ENCODE measurements at places on chromosomes 4 and X.

DNA sequence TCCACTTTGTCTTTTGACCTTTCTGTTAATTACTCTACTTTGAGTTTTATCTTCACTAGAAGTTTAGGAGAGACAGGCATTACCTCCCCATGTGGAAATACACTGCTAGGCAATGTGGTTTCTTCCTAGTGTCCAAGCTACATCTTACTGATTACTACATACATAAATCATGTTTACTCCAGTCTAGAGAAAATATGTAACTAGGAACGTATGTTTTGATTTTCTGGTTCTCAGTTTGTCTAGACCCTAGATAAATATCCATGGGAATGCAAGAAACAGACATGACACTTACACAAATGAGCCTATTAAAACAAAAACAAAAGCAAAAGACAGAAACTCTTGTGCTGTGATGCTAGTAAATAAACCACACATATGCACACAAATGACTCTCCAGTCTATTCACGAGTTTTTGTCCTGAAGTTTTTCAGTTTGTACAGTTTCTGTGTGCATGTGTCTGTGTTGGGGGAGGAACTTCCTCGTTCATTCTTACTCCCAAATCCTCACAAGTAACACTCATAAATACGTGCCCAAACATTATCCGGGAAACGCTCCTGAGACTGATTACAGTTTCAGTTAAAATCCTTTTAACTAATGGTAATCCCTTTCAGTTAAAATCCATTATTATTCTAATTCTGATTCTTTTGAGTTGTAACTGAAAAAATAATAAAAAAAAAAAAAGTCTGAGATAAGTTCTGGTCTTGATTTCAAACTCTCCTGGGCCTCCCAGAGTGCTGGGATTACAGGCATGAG, 283.5 kb upstream of the FTHL17 start:
- H3K36me3 ChIP-seq: no peaks in the 10 kb centered on the region
- no peaks in the 10 kb centered on the region for H3K27me3 ChIP-seq
- no peak overlapping the region for H3K27ac ChIP-seq
- no peak for DNase-seq
- no peaks in the 10 kb centered on the region for H3K4me1 ChIP-seq

- H3K36me3 ChIP-seq: peaks cover 30% of the 10 kb centered on the region
- H3K27me3 ChIP-seq: no peaks in the 10 kb centered on the region
- H3K4me3 ChIP-seq: peak overlapping the region; percentile 54
- peaks cover 73% of the 10 kb centered on the region for H3K4me1 ChIP-seq
These were observed 29.6 kb upstream of the CHRNA9 start for GRCh38 chr4:40305328-40306170.

DNA sequence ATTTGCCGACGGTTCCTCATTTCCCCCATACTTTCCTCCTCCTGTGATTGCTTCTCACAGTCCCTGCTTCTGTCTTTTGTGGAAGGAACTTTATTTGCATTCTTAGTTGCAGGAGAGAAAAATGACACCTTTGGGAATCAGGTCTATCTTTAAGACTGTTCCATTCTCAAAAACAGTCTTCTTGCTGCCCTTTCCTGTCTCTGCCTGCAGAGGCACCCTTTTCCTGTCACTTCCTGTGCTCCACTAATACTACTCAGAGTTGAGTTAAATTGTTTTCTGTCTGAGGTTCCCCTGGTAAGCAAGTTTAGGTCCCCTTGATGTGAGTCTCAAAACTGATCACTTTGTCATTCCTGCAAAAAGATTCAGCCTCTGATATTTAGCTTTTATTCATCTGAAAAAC, 208.8 kb upstream of the CLNK start:
- no peaks in the 10 kb centered on the region for H3K4me1 ChIP-seq
- no peaks in the 10 kb centered on the region for H3K36me3 ChIP-seq
- no peak overlapping the region for H3K4me3 ChIP-seq
- H3K27ac ChIP-seq: no peak overlapping the region
- no peak for DNase-seq

DNA sequence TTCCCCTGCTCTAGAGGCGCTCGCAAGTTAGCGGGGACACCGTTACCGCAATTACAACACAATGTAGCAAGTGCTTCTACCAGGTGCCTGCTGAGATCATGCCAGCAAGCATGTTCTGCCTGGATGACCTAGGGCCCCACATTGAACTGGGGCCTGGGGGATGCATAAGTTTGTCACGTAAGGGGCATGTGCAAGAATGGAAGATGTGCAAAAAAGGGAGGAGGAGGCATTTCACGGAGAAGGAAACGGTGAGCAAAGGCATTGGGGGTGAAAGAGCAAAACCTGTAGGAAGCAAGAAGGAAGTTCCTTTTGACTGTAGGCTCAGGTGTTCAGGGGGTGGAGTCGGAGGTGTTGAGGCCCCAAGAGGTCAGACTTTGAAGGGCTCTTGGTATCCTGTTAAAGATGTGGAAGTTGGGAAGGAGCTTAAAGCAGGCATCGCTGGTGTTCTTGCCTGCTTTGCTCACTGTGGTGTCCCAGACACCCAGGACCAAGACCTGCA, 602 bp upstream of the SCARB2 start:
- DNase-seq: no peak
- peak overlapping the region; percentile 60 for H3K27ac ChIP-seq
- peaks cover 12% of the 10 kb centered on the region for H3K36me3 ChIP-seq
- H3K4me3 ChIP-seq: peak overlapping the region; percentile 77
- H3K4me1 ChIP-seq: peaks cover 48% of the 10 kb centered on the region

DNA sequence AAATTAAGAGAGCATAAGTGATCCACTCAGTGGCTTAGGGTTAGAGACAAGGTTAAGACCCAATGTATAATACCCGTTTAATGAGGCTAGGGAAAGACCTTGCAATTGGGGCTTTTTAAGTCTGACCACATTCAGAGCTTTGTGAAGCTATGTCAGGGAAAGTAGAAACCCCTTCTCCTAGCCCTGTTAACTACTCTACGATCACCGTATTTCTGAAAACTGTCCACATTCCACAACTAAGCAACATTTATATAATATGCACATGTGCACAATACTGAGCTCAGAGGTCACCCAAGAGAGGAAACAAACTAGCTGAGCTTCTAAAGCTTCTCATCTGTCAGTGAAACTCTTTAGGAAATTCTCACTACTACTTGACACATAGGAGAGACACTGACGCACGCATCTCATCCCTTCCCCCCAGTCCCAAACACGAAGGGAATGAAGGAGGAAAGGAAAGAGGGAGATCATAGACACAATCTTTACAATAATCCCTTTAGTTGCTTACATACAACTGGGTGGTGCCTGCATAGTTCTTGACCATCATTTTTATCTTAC, 56.2 kb downstream of the METTL14 start:
- no peak overlapping the region for H3K4me3 ChIP-seq
- DNase-seq: no peak
- H3K27me3 ChIP-seq: no peaks in the 10 kb centered on the region

- H3K36me3 ChIP-seq: no peaks in the 10 kb centered on the region
- H3K4me3 ChIP-seq: no peak overlapping the region
- H3K4me1 ChIP-seq: no peaks in the 10 kb centered on the region
- H3K27me3 ChIP-seq: no peaks in the 10 kb centered on the region
These were observed 119.7 kb downstream of the TEX13C start for GRCh38 chrX:125439194-125439849.

DNA sequence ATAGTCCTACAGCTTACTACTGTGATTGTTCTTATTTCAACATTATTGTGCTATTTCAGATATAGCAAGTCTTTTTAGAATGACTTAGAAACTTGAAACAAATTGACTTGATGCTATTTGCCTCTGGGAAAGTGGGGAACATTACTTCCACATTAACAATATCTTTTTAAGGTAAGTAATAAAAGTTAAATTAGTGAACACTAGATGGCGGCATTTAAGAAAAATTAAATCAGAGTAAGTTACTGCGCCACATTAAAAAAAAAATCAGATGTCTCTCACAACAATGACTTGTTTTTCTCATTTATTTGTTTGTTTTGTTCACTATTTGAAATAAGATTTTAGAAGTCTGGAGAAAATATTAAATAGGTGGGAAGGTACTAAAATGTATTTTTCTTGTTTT, 1026.9 kb upstream of the SLIT2 start:
- no peak for DNase-seq
- no peak overlapping the region for H3K27ac ChIP-seq

- H3K4me3 ChIP-seq: no peak overlapping the region
- no peak for DNase-seq
These were observed 96.9 kb upstream of the MID1IP1 start for GRCh38 chrX:38704146-38704882.

DNA sequence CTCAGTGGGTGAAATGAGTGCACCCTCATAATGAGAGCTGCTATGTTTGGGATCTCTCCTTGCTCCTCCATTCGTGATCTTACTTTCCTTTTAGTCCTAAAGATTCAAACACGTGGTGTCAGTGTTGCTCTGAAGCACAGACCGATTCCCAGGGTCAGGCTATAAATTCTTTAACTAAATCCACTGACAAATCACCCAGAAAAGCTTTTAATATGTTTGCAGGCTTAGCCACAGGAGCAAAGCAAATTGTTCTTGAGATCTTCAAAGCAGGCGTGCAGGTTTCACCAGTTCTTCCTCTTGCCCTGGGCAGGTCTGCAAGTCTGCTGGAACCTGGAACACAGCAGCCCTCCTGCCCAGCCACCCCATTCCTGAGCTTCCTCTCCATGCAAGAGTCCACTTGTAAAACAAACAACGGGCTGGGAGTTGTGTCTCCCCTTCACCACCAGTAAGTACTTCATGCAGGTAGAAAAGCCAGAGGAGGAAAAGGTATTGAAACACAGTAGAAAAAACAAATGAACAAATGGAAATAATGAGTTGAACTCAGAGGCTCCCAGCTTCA, 70.1 kb upstream of the ENPP6 start:
- no peak for DNase-seq
- no peak overlapping the region for H3K27ac ChIP-seq
- H3K4me1 ChIP-seq: peaks cover 17% of the 10 kb centered on the region
- no peak overlapping the region for H3K4me3 ChIP-seq
- H3K27me3 ChIP-seq: no peaks in the 10 kb centered on the region

GRCh38 chr4:10593130-10593529, 91.4 kb downstream of the CLNK start:
- H3K4me1 ChIP-seq: peaks cover 18% of the 10 kb centered on the region
- H3K27me3 ChIP-seq: no peaks in the 10 kb centered on the region
- DNase-seq: no peak
- H3K36me3 ChIP-seq: no peaks in the 10 kb centered on the region

- H3K36me3 ChIP-seq: no peaks in the 10 kb centered on the region
- H3K27ac ChIP-seq: no peak overlapping the region
- H3K27me3 ChIP-seq: peaks cover 32% of the 10 kb centered on the region
- H3K4me3 ChIP-seq: no peak overlapping the region
- no peak for DNase-seq
These were observed 100.9 kb upstream of the IGFBP7 start for GRCh38 chr4:57211131-57211530.

DNA sequence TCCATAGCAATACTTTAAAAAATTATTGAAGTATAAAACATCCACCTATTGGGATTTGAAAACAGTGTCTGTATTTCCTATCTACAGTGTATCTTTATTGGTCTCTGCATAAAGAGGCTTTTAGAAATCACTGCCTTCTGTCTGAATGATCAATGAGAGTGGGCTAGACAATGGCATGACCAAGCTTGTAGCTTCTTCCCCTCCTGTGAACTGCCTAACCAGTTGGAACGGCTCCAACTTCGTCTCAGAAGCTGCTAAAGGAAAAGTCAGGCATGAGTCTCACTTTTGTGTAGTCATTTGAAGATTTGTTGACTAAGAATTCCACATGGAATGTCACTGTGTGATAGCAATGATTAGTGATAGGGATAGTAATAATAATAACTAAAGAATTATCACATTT, 64.2 kb downstream of the INTS12 start:
- no peak overlapping the region for H3K27ac ChIP-seq
- H3K36me3 ChIP-seq: no peaks in the 10 kb centered on the region
- H3K4me3 ChIP-seq: no peak overlapping the region

GRCh38 chr4:37542706-37543105, 143.5 kb downstream of the RELL1 start:
- no peak overlapping the region for H3K27ac ChIP-seq
- DNase-seq: no peak
- no peaks in the 10 kb centered on the region for H3K36me3 ChIP-seq
- H3K4me3 ChIP-seq: no peak overlapping the region
- no peaks in the 10 kb centered on the region for H3K4me1 ChIP-seq
- peaks cover 21% of the 10 kb centered on the region for H3K27me3 ChIP-seq

DNA sequence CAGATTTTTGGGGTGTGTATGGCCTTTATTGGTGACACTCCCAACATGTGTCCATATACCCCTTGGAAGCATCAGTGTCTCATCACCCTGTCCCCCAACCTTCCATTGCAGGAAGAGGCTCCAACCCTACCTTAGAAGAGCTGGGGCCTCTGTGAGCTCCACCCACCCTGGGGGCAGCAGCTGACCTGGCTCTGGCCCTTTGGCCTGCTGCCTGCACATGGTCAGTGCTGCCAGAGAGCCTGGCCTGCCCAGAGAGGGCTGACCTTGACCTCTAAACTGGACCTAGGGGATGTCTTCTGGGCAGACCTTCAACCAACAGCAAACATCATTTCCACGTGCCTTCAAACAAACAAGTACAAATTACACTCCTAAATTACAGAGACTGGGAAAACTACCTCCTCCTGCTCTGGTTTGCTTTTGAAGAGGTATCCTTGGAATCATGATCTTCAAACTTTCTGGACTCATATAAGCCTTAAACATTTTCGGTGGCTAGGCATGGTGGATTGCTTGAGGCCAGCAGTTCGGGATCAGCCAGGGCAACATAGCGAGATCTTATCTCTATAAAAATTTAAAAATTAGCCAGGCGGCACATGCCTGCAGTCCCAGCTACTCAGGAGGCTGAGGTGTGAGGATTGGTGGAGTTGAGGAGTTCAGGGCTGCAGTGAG, 27.3 kb upstream of the KIAA0232 start:
- no peak for DNase-seq
- H3K27me3 ChIP-seq: no peaks in the 10 kb centered on the region
- no peaks in the 10 kb centered on the region for H3K36me3 ChIP-seq
- no peak overlapping the region for H3K27ac ChIP-seq

GRCh38 chrX:74419864-74420195, 1.5 kb upstream of the SLC16A2 start:
- peaks cover 16% of the 10 kb centered on the region for H3K4me1 ChIP-seq
- H3K36me3 ChIP-seq: peaks cover 5% of the 10 kb centered on the region
- no peak for DNase-seq
- H3K27ac ChIP-seq: no peak overlapping the region
- peak overlapping the region; percentile 80 for H3K4me3 ChIP-seq
- H3K27me3 ChIP-seq: peaks cover 38% of the 10 kb centered on the region

All from central memory CD8-positive, alpha-beta T cell (primary cell).